Heart right ventricle (tissue), 16 donors: ENCODE measurements at places on chromosomes 7 and 10.

GRCh38 chr10:106355450-106355849 lies 809.1 kb downstream of the SORCS1 start:
- no peak for DNase-seq

DNA sequence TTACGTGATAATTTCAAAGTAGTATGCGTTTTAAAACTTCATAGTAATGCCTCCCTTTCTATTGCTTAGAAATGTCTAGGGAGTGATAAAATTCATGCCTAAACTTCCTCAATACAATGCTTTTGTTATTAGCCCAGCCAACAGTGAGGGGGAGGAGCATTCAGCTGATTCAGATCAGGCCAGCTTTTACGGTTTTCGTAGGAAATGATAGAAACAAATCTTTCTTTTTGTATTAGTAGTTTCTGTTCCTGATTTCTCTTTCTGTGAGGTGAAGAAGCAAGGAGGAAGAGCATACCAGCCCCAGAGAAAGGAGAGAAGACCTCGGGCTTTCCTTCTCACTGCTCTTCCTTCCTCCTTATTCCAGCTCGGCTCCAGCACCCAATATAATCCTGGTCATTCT lies 35.2 kb upstream of the ITPRID1 start:
- DNase-seq, result no peak

- no peak for DNase-seq
Observed at GRCh38 chr10:129846991-129847391, 117.1 kb downstream of the EBF3 start.

- DNase-seq, result no peak
Observed at GRCh38 chr7:42123716-42124115, 113.3 kb downstream of the GLI3 start.
